Epithelial cell of prostate (primary cell): ENCODE measurements at places on chromosomes 7 and 10.

DNA sequence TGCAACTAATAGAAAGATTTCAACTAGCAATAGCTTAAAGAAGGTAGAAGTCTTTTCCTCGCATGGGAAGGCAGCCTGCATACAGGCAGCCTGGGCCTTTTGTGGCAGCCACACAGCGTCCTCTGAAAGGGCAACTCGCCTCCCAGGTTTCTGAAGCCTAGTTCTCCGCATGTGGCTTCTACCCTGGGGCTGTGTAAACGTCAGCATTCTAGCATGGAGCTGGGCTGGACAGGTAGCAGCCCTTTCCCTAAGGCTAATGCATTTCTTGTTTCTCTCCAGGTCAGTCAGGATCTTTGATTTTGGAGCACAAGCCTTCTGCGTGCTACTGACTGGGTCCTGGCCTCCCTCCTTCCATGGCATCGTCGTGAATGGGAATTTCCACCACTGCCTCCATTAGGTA lies 23.8 kb upstream of the SEC61G start:
- DNase-seq = no peak

DNA sequence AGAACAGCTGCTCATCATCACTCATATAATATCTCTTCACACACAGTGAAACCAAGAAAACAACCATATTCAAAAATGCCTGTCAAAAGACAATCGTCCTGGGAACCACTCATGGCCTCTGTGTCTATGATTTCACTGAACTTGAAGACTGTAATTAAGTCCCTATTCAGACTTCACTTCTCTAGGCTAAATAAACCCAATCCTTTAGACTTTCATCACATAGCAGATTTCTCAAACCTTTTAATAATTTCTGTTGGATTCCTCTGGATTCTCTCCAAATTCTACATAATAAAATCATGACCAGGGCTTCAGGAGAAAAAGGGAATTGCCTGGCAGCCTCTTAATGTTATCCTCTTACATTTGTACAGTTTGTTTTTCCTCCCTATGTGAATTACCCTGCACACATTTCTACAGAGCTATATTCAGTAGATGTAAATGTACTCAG lies 201.1 kb downstream of the LRRN3 start:
- DNase-seq = no peak

DNA sequence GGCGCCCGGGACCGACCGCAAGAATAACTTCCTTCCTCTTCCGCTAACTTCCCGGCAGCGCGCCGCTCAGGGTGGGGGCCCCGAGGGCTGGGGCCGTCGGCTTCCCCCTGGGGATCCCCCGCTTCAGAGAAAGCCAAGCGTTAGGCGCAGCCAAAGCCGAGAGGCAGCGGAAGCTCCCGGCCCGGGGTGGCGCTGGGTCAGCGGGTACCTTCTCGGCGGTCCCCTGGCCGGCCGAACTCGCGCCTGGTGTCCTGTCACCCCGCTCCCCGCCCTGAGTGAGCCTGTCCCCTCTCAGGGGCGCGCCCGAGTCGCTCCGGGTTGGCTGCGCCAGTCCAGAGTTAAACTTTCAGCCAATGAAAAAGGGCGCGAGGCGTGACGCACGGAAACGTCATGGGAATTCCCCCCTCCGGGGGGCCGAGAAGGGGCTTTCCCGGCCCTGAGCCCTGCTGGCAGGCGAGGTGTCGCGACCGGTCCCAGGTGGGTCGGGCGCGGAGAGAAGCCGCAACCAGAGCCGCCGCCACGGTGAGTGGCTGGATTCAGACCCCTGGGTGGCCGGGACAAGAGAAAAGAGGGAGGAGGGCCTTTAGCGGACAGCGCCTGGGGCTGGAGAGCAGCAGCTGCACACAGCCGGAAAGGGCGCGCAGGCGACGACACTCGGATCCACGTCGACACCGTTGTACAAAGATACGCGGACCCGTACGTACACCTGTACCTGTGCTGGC lies 1.3 kb upstream of the NFKB2 start:
- DNase-seq = peak; percentile 69

DNA sequence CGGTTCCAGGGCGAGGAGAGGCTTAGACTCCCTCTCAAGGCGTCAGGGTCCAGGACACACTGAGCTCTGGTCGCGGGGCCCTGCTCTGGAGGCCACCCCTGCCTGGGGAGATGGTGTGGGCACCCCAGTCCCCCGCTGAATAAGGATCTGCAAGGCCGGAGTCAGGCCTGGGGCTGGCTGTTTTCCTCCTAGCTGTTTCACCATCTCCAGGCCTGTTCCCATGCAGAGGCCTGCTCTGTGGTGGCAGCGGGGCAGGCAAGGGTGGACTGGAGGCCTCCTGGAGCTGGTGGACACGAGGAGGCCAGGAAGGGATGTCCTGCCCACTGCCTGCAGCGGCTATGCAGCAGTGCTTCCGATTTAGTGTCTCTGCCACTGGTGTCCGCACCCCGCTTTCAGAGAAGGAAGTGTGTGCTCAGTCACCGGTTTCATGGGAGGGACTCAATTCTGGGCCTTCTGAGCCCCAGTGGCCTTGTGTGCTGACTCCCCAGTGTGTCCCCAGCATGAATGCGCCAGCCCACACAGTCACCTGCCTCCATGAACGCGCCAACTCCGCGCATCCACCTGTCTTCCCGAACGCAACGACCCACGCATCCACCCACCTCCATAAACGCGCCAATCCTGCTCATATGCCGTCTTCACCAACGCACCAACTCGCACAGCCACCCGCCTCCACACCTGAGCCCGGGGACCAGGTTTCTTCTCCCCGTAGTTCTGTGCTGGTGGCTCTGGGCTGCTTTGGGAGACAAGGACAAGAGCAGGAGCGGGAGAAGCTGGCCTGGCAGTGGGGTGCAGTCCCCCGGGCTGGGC lies 14.5 kb upstream of the GPR146 start:
- no peak for DNase-seq

GRCh38 chr7:1505731-1506550 lies 1.8 kb upstream of the INTS1 start:
- DNase-seq = no peak

DNA sequence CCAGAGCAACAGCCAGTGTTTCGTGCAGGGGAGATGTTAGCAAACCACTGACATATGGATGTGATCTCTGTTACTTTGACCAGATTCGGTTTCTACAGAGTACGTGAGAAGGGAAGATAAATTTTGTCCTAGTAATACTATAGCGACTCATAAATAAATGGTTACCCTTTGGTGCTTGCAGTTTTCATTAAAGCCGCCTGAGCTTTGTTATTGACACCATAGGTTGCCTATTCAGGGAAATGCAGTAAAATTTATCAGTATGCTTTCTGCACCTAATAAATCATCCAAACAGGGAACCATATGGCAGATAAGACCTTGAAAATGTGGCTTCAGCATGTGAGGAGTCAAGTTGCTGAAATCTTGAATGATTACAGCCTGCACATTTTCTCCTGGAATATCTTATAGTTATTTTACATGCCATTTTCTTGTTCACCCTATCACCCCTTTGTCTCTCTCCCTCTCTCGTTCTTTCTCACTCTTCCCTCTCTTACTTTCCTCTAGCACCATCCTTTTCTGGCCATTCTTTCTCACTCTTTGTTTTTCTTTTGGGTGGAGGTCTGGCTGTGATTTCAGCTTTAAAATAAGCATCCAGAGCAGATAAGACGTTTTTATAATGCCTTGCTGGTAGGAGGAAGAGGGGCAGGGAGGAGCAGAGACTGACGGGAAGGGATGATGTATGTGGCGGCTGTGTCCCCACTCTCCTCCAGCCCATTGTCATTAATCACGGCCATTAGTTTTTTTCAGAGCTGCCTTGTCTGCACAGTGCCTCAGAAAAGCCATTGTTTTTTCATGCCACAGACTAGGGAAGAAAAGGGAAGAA lies 182.5 kb downstream of the LRMDA start:
- DNase-seq = no peak

GRCh38 chr7:129851174-129851573 lies 101.6 kb downstream of the UBE2H start:
- no peak for DNase-seq

DNA sequence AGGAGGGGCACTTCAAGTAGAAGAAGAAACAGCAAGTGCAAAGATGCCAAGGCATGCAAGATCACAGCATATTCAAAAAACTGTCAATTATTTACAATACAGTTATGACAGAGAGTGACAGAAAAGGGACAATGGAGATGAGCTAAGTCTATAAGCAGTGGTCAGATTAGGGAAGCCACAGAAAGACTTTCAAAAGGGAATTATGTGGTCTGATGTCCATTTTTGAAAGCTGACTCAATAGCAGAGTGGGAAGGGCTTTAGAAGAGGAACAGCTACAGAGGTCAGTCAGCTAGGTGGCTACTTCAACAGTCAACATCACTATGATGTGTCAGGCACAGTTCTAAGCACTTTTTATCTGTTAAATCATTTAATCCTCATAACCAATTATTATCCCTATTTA lies 45.2 kb upstream of the SPOCK2 start:
- no peak for DNase-seq
